ENCODE measurements at places on chromosomes 1 and 21.
A peak's percentile ranks its signal among the peaks of the same experiment; 100 is the strongest.

- DNase-seq, result no peak
Measured at GRCh38 chr1:229896306-229896705, 170.7 kb upstream of the GALNT2 start.

DNA sequence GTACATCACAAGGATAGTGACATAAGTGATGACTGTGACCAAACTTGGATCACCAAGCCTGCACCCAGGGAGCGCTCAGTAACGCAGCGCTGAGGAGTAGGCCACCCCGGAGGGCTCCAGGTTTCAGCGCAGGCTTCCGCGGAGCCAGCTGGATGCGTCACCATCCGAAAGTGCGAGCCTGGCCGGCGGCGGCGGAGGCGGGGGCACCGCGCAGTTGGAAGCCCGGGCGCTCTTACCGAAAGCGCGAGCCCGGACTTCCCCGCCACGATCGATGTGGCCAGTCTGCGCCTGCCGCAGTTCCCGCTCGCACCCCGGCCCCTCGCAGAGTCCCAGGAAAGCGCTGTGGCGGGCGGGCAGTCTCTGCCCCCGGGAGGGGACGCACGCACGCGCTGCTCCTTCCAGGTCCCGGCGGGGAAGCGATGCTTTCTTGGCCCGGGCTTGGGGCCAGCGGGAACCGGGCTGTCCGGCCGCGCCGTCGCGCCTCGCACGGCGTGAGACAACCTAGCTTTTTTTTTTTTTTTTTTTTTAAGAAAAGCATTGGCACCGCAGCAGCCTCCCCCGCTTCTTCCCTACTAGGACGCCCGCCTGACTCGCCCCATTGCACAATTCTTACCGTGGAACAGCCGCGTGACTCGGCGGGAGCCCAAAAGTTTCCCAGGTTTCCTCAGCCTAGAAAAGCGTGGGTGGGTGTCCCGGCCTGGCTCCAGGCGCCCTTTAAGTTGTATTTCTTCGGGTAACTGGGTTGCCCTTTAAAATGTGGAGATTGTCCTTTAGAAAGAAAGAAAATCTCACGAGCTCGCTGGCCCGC lies 36.4 kb upstream of the JAK1 start:
- DNase-seq, result peak; percentile 45

GRCh38 chr1:28534671-28535070 lies 18.2 kb upstream of the TRNAU1AP start:
- no peak for DNase-seq

GRCh38 chr21:38434913-38435533 lies 63.3 kb downstream of the ERG start:
- DNase-seq, result no peak

DNA sequence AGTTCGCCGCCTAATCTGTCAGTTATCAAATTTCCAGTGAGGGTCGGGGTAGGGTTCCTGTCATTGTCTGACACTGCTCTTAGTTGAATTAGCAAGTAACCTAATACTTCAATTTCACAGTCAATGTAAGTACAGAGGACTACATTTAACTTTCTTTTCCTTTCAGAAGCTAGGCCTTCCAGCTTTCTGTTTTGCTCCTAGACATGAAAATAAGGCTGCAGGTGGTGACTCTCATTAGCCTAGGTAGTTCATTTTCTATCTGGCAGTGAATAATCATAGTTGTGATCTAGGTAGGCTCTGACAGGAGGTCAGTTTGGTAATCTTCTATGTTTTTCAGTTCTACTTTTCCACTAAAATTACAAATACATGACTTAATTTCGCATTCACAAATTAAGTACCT lies 783.1 kb downstream of the MRPL39 start:
- DNase-seq, result no peak

DNA sequence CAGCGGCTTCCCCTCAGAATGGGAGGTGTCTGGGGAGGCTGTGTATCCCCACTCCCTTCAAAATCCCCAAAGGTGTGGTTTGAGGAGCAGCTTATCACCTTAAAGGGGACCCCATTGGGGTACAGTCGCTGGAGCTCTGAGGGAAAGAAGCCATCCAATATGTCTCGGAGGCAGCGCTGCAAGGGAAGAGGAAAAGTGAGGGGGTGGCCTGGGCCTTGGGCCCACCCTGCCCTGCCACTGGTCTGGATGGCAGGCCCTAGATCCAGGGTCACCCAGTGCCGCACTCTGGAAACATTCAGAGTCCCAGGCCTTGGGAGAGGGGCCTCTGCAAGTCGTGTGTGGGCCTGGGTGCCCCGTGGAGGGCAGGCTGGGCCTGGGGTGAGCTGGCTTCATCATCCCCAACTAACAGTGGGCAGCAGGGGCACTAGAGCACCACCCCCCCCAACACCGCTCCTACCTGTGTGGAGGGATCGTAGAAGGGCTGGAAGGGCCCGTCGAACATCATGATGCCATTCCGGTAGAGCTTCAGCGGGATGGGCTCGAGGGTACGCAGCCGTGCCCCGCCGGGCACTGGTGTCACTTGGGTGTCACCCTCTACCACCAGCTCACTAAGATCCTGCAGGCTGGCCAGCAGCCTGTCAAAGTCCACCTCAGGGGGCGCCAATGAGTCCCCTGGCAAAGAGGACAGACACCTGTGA lies 5.6 kb downstream of the SH3BGRL3 start:
- DNase-seq, result no peak

DNA sequence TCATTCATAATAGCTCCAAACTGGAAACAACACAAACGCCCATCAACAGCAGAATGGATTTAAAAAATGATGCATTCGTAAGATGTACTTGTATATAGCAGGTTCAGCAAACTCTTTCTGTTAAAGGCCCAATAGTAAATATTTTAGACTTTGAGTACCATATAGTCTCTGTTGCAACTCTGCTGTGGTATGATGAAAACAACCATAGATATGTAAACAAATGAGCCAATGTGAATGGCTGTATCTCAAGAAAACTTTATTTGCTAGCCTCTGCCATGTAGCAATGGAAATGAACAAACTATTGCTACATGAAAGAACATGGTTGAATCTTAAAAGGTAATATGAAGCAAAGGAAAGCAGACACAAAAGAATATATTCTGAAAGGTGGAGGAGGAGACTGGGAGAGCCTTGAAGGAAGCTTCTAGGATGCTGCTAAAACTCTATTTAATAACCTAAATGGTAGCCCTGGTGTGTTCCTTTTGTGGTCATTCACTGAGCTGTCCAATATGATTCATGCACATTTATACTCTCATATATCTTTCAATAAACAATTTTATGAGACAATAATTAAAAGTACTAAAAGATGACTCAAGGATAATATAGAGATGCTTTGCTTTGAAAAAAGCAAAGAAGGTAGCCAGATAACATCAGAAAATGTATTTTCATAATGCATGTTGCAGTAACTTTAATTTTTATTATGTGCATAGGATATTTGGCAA lies 29.1 kb upstream of the FMO3 start:
- DNase-seq, result no peak

DNA sequence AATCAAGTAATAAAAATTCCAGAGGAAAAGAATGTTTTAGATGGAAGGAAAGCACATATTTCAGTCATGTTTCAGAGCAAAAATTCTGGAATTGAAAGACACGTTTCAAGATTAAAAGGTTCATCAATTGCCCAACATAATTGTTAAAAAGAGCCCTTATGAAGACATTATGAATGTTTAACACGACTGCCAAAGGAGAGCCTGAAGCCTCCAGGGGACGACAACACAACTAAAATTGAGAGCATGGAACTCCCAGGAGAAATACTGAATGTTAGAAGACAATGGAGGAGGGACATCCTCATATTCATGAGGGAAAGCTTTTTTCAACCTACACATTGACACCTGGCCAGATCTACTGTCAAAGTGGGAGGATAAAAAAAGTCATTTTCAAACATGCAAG lies 16.0 kb downstream of the OR2T11 start:
- DNase-seq, result no peak

DNA sequence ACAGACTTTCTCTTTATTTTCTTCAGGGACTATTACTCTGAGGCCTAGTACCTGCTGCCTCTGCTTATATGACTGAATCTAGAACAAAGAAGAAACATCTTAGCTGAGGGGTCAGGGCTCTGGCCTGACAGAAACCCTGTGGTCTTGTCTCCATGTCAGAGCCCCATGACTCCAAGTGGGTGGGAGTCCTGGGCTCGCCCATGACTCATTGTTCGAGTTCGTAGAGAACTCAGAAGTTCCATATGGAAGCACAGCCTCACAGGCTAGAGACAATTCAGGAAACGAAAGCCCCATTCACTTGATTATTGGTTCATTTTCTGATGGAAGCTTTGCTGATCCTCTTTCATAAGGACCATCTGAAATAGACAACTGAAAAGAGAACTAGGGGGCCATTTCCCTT lies 73.2 kb downstream of the CD58 start:
- DNase-seq, result no peak
